ENCODE measurements at places on chromosomes 2 and 18.

- DNase-seq = no peak
These were observed 22.2 kb downstream of the GRHL1 start for GRCh38 chr2:9973690-9974089.

DNA sequence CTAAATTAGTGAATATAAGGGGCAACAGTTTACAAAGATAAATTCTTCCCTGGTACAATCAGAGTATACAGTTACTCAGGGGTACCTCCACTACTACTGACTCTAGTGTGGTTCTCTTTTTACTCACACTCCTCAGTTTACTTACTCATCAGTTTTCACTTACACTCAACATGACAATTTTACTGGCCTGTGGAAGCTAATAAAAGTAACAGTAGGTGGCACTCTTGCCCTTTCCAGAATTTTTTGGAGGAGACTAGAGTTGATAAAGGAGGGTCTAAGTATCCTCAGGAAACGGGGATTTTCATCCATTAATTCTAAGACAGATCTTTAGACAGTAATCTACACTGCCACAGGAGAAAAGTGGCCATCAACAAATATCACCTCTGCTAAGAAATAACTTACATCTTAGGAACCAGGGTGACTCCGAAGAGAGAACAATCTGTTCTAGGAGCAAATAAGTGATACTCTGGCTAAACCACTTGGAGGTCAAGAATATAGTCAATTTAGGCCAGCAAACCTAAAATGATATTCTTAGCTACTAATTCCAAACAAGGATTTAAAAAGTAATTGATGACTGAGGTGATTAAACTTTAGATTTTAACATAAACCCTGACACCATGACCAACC, 61.3 kb downstream of the ATL2 start:
- DNase-seq = peak; percentile 41

GRCh38 chr2:63899639-63900038, 57.9 kb downstream of the UGP2 start:
- no peak for DNase-seq

- no peak for DNase-seq
These were observed 211.3 kb upstream of the HDAC4 start for GRCh38 chr2:239612133-239612532.

- DNase-seq = no peak
These were observed 155.5 kb downstream of the CD8B2 start for GRCh38 chr2:106642679-106643078.

DNA sequence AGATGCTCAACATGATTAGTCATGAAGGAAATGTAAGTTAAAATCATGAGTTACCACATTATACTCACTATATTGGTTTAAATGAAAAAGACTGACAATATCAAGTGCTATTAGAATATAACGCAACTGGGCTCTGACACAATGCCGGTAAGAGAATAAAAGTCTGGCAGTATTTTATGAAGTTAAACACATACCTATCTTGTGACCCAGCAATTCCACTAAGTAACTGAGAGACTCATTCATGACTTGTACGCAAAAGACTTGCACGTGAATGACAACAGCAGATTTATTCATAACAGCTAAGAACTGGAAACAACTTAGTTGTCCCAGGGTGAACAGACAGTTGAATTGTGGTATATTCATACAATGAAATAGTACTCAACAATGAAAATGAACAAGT, 342.1 kb downstream of the SLC4A3 start:
- no peak for DNase-seq

GRCh38 chr2:64525317-64525613, 1.1 kb downstream of the AFTPH start:
- DNase-seq = no peak
